DMS 273 treated with DMSO at 0.1 percent for 48 hours (cell line): ENCODE measurements at places on chromosomes 4 and X.

DNA sequence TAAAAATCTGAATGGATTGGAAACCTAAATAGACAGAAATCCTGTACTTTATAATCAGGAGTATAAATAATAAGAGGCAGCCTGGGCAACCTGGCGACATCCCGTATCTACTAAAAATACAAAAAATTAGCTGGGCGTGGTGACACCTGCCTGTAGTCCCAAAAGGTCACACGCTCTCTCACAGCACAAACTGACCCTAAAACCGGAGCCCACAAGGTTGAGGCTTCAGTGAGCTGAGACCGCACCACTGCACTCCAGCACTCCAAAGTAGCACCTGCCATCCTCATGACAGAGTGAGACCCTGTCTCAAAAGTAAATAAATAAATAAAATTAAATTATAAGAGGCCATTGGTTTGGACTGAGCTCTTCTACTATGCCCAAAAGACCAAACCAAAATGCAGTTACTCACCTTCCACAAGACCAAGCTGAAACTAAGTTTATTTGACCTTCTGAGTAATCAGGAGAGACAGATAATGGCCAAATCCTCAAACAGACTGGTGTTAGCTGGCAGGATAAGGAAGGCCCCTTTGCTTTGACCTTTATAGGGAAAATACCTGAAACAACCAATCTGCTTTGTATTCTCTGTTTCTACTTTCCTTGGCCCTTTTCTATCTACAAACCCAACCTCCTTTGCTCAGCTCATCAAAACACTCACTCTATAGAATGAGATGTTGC lies 3.2 kb upstream of the GRSF1 start:
- no peak for DNase-seq

GRCh38 chr4:5510504-5510903 lies 197.9 kb downstream of the EVC2 start:
- DNase-seq: no peak

DNA sequence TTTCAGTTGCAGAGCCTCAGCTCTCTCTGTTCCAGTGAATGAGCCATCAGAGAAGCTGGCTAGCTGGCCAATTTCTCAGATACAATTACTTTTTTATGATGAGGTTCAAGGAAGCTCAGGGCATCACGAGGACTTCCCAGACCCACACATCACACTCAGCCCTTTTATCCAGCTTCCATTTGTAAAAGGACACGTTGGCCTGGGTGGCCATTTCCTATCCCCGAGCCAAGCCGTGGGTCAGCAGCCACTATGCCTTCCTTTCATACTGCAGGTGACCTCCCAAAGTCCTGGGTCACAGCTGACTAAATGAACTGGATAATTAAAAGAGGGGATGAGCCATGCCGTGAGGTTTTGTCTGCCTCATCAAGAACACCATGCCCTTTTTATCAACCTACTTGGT lies 236.9 kb upstream of the PPARGC1A start:
- DNase-seq: no peak

DNA sequence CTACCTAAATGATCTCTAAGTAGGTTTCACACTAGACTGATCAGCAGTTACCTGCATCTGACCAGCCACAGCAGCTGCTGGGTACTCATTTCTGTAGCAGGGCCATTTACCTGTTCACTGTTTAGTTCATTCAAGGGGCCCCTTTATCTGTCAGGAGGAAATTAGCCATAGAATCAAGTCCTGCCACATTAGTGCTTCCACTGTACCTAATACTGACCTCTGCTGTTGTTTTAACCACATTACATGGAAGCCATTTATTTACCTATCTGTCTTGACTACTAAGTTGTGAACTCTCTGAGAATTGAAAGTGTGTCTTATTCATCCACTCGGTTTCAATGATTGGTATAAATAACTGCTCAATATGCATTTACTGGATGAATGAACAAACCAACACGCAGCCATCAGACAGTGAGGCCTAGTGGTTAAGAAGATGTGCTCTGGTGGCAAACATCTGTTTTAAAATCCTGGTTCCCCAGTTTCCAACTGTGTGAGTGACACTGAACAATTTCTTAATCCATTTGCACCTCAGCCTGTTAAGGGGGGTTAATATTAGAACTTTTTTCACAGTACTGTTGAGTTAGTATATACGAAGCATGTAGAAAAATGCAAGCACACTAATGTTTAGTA lies 30.0 kb upstream of the ANXA5 start:
- DNase-seq: peak; percentile 9

DNA sequence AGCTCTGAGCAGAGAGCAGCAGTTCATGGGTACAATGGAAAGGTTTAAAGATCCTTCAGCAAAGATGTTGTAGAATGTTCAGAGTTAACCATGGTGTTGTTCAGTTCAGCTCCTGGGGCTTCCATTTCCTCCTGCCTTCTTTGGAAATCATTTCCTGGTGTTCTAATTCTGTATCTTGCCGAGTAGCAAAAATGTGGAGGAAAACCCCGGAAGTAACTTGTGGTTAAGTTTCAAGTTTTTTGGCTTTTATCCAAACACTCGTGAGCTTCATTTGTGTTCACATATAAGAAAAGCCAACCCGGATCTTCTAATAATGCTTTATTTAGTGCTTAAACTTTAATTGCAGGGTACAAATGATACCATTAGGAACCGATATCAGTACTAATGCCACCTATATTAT lies 33.6 kb upstream of the ARX start:
- DNase-seq: no peak

DNA sequence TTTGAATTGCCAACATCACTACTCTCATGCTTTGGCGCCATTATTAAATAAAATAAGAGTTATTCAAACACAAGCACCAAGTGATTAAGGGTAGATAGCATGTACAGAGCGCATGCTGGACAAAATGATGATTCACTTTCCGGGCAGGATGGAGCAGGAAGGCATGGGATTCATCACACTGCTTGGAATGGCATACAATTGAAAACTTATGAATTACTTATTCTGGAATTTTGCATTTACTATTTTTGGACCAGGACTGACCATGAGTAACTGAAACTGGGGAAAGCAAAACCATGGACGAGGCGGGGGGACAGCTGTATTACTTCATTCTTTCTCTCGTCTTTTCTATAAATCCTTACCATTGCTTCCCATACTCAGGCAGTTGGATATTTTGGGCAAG lies 28.5 kb upstream of the FGF5 start:
- DNase-seq: no peak

DNA sequence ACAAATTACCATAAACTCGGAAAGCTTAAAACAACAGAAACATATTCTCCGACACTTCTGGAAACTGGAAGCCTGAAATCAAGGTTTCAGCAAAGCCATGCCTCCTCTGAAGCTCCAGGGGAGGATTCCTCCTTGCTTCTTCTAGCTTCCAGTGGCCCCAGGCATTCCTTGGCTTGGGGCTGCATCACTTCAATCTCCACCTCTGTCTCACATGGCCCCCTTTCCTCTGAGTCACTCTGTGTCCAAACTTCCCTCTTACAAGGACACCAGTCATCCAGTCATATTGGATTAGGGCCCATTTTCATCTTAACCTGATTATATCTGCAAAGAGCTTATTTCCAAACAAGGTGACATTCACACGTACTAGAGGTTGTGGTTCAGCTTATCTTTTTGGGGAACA lies 17.3 kb downstream of the PARM1 start:
- DNase-seq: no peak

- DNase-seq: no peak
These were observed 772 bp upstream of the PABPC4L start for GRCh38 chr4:134202166-134202956.

- DNase-seq: no peak
These were observed 23.2 kb upstream of the MRFAP1 start for GRCh38 chr4:6617246-6617645.

DNA sequence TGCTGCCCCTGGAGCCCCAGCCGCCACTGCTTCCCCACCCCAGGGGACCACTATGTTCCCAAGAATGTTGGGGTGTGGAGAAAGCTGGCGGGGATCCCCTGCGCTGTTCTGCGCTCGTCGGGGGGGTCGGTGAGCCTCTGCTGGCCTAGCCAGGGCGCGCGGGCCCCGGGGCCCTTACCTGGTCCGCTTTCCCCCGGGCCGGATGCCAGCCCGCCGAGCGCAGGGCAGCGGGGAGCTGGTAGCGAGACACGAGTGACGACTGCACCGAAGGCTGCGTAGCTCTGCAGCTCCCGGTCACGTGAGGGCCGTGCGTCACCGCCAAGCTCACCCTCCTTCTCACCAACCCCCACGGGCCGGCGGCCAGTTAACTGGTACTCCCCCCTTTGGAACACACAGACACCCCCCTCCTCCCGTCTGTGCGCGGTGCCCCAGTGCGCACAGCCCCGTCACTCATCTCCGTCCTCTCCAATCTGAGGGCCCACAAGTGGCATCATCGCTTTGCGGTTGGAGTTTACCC lies at the start of gene BEX1:
Gene BEX1, minus strand, starts transcription at position 254 of the 517 bp plus-strand sequence. CDS start 897 bp downstream, outside the sequence.
- DNase-seq: peak; percentile 77

DNA sequence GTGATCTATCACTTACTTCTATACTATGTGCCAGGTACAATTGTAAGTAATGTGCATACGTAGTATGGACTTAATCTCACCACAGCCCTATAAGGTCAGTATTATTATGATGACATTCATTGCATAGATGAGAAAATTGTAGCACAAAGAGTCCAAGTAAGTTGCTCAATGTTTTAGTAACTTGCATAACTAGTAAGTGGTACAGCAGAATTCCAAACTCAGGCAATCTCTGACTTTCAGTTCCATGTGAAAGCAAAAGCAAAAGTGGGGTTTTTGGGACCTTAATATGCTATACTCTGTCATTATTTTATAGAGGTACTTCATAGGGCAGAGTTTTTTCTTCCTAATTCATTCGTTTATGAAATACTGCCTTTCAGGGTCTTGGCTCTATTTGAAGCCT lies 188.8 kb upstream of the VEGFC start:
- no peak for DNase-seq

GRCh38 chr4:84218031-84218430 lies 281.1 kb downstream of the NKX6-1 start:
- peak; percentile 27 for DNase-seq

DNA sequence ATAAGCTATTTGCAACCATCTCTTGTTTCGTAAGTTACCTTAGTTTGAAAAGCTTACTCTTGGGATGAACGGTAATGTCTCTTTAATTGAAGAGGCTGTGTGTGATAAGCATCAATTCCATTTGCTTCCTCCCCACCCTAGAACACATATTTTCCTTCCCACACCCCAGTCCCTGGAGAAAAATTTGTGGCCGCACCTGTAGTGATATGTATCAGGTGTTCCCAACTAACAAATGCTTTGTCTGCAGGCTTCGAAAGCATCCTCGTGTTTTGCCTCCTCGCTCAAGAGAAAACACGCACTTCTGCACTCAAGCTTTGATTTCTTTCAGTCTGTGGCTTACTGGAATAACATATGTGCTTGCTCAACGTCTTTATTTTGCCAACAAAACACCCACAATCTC lies 143.8 kb upstream of the OTUD4 start:
- DNase-seq: no peak

DNA sequence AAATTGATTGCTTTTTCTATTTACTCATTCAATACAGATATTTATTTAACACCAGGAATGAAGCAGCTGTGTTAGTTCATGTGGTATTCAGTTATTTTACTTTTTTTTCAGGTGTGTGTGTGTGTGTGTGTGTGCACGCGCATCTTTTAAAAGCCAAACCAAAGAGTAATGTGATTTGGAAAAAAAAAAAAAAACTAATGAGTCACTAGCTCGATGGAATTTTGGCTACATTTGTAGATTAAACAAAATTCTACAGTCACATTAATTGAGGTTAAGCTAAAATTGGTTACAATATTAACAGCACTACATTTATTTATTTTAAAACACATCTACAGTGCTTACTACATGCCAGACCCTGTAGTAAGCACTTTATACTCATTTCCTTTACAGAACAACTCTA lies 66.8 kb downstream of the HHIP start:
- DNase-seq: no peak

- DNase-seq: no peak
These were observed 837 bp downstream of the CITED1 start for GRCh38 chrX:72304877-72305276.

GRCh38 chr4:26607776-26608175 lies 23.9 kb downstream of the TBC1D19 start:
- DNase-seq: no peak

GRCh38 chrX:45622042-45622423 lies 421.4 kb upstream of the DIPK2B start:
- no peak for DNase-seq

DNA sequence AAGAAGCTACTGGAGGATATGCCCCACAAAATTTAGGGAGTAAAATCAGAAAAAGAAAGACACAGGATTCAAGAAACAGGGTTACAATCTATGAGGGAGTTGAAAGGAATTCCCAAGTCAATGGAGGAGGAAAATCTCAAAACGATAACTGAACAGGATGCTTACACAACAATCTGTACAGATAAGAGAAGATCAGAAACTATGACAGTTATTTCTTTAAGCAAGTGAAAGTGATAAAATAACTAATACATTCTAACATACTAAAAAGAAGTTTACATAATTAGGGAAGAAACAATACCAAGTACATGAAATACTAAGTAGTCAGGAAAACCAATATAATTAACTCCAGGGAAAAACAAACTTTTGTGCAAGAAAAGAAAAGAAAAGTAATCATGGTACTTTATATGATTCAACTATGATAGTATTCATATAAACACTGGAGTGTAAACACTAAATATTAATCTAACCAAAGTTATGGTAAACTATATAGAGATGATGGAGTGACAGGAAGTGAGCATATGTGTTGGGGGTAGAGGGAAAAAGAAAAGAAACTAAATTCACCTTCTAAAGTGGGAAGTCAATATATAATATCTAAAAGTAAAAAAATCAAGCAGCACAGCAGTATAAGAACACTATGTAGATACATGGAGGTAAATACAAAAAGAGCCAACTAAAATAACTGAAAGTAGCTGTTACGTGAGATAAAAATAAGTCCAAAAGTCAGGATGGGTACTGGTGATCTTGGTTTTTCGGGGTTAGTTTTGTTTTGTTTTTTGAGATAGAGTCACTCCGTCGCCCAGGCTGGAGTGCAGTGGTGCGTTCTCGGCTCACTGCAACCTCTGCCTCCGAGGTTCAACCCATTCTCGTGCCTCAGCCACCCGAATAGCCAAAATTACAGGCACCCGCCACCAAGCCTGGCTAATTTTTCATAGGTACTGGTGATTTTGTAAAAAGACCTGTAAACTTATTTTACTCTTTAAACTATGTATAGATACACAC lies 99.3 kb downstream of the TEX11 start:
- no peak for DNase-seq

- DNase-seq: no peak
These were observed 221.2 kb upstream of the MID1 start for GRCh38 chrX:10841579-10841978.

GRCh38 chr4:738781-739280 lies 33.2 kb downstream of the PCGF3 start:
- DNase-seq: no peak

GRCh38 chr4:65249111-65249510 lies 421.2 kb downstream of the EPHA5 start:
- no peak for DNase-seq
